ENCODE measurements at places on chromosomes 4 and X.

- DNase-seq, result no peak
Observed at GRCh38 chr4:142413485-142413884, 432.6 kb downstream of the INPP4B start.

GRCh38 chr4:122516376-122516775 is 59.9 kb upstream of the IL2 start:
- no peak for DNase-seq

- no peak for DNase-seq
Observed at GRCh38 chr4:77877771-77878565, 15.3 kb downstream of the MRPL1 start.

- DNase-seq, result no peak
Observed at GRCh38 chr4:141562649-141563048, 73.7 kb upstream of the IL15 start.

DNA sequence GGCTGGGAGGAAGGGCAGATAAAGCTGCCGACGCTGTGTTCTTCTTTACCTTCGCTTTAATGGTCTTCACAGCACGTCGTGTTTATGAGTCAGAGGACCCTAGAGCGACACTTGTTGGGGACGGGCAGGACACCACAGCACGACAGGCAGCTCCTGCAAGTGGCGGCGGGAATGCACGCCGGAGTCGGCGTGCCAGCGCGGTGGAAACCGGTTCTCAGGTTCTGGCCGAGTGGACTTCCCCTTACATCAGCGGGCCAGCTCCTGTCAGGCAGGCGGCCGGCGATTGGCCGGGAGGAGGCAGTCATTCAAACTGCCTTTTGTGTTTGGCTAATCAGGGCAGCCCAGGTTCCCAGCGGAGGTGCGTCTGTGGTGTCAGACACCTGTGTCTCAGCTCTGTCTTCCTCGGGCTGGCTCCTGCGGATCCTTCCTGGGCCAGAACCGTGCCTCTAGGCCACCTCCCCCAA is 150.9 kb downstream of the SHROOM3 start:
- DNase-seq, result no peak

Measured in activated T-helper 1 cell treated with Interleukin-2 at 50 U/mL for 16 hours (primary cell).